ENCODE measurements at places on chromosomes 13 and 19.

DNA sequence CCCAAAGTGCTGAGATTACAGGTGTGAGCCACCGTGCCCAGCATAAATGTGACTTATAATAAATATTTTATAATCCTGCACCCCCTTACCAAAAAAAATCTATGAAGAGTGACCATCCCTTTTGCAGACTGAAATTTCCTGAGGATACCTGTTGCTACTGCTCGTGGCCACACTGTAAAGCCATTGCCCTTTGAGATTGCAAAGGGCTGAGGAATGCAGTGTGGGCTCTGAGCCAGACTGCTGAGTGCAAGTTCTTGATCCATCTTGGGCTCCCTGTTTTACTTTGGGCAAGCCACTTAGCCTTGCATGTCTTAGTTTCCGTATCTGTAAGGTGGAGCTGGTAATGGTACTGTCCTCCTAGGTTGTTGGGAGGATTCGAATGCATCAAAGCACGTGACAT is 23.4 kb downstream of the SIPA1L3 start:
- no peak for DNase-seq

DNA sequence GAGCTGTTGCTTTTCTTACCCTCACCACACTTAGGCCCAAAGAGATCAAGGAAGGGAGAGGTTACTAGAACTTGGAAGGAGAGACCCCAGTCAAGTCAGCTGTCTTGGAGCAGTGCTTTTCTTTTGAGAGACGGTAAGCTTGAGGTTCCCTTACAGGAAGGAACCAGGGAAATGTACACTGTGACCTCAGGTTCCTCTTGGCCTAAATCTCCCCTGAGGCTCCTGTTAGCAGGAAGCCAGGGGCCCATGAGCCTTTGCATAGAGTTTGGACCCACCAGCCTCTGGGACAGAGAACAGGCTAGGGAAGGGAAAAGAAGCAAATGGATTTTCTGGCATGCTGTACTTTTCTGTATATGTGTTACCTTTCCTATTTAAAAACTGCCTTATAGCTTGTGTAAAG is 5.9 kb upstream of the GPR18 start:
- no peak for DNase-seq

DNA sequence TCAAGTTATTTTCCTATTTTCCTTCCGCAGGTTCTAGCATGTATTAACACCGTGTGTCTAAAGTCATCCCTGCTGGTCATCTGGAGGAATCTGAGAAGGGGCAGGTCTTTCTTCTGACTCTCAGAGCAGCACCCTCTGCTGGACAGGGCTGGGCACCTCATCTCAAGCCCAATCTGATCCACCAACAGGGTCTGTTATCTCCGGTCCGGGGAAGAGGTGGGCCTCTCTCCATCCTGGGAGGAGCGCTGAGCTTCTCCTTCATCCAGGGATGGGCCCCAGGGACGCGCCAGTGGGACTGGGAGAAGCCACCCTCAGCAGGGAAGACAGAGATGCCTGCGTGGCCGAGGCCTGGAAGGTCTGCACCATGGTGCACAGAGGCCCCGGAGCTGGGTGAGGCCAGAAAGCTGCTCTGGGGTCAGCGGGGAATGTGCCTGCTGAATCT is 26.0 kb upstream of the ZNF331 start:
- DNase-seq, result peak; percentile 54

GRCh38 chr19:15285896-15286591 is 46.3 kb downstream of the BRD4 start:
- DNase-seq, result no peak

- DNase-seq, result no peak
Observed at GRCh38 chr13:73288596-73288995, 229.8 kb downstream of the KLF5 start.

- DNase-seq, result peak; percentile 30
Observed at GRCh38 chr19:42313096-42313839, at the start of gene TMEM145. Gene TMEM145, plus strand, starts transcription at chr19:42313309. Its CDS starts 68 bp downstream, at chr19:42313377.

DNA sequence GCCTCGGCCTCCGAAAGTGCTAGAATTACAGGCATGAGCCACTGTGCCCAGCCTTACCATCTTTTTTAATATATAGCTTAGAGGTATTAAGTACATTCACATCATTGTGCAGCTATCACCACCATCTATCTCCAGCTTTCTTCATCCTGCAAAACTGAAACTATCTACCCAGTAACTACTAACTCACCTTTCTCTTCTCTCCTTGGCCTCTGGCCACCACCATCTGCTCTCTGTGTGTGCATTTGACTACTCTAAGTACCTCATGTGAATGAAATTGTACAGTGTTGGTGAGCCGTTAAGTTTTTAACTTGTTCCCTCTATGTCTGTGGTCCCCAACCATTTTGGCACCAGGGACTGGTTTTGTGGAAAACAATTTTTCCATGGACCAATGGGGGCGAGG is 56.1 kb downstream of the CDK8 start:
- no peak for DNase-seq

GRCh38 chr19:18915639-18916038 is 3.5 kb downstream of the COPE start:
- peak; percentile 54 for DNase-seq

- DNase-seq, result no peak
Observed at GRCh38 chr13:100156788-100157187, 67.9 kb downstream of the PCCA start.

DNA sequence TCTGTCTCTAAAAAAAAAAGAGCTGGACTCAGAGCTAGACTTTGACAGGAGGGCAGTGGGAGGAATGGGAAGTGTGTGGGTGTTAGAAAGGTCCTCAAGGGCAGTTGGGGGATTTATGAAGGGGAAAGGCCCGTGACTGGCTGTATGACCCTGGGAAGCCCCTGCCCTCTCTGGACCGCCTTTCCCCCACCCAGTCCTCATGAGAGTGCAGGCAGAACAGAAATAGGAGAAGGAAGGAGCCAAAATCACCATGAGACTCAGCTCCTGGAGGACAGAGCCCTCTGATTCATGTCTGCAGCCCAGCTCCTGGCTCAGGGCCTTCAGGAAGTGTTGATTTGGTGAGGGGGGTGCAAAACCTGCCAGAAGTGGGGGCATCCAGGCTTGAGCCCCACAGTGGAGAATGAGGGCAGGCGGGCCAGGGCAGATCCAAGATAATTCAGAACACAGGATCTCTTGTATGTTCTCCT is 8.7 kb upstream of the SMG9 start:
- peak; percentile 77 for DNase-seq

GRCh38 chr19:50204811-50205675 is 1.6 kb downstream of the MYH14 start:
- DNase-seq, result no peak

DNA sequence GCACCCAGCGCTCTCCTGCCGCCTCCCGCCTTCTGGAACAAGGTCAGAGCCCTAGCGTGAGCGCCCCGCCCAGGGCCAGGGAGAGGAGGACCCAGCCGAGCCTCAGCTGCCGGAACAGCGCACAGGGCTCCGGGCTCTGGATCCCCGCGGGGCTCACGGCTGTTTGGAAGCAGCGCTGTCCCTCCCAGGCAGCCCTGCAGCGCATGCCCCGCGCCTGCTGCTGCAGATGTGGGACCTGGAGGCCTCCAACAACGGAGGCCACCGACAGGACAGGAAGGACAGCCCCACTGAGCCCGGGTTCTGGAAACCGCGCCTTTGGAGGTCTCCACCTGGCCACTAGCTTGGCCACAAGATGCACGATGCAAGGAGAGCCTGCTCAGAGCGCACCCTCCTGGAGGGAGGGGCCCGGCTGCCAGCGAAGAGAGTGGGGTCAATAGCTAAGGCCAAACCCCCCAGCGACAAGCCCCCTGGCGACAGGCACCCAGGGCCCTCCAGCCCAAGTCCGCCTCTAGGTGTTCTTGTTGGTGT is 12.6 kb downstream of the ZSCAN18 start:
- DNase-seq, result no peak

DNA sequence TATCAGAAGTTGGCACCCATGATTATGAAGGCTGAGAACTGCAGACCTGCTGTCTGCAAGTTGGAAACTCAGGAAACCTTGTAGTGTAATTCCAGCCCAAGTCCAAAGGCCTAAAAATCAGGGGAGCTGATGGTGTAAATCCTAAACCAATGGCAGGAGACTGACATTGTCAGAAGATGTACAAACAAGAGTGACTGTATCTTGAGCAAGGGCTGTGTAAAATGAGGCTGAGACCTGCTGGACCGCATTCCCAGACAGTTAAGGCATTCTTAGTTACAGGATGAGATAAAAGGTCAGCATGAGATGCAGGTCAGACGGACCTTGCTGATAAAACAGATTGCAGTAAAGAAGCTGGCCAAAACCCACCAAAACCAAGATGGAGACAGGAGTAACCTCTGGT is 147.7 kb downstream of the COG6 start:
- DNase-seq, result no peak

DNA sequence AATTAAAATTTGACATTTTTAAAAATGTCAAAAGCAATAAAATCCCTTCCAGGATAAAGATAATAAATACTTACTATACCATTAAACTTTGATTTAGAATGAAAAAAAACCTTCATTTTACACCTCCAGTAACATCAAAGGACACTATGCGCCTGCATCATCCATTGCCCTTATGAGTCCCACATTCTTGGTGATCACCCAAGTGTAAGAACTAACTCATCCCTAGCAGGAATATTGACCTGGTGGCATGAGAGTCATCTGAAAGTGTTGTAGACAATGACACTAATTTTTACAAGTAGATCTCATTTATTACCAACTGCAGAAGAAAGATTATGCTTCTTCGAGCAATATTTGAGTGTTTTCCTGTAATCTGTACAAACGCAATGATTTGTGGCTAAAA is 1128.9 kb downstream of the EFNB2 start:
- DNase-seq, result no peak

DNA sequence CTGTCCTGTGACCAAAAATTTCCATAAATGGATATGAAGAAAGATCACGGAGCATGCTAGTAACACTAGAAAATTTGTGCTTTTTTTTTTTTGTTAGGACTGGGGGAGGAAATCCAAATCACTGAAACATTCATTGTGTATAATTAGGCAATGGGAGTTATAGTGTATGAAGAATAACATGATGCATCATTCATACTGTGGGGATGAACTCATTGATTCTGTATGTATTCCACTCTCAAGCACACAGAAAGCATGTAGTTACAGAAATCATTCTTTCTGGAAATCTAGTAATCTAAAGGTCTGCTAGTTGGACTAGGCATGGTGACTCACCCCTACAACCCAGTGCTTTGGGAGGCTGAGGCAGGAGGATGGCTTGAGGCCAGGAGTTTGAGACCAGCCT is 749.7 kb downstream of the DIAPH3 start:
- no peak for DNase-seq

Measured in fibroblast of mammary gland (primary cell).